ENCODE measurements at places on chromosomes 3 and 15.

DNA sequence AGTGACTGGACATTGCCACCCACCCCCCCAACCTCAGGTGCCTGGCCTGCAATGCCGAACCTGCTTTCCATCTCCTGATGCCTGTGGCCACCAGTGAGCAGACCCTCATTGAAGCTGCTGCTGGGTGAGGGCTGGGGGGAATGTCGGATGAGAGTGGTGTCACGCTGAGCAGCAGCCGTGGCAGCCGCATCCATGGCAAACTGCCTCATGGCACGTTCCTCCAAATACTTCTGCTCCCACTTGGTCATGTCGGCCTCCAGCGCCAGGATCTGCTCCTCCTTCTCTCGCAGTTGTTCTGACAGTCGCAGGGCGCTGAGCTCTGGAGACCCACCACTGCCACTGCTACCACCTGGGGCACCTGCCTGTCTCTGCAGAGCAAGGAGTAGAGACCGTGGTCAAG, 14.2 kb downstream of the AMOTL2 start:
- DNase-seq = no peak

- no peak for DNase-seq
These were observed 35.7 kb downstream of the RNF13 start for GRCh38 chr3:149848688-149849087.

DNA sequence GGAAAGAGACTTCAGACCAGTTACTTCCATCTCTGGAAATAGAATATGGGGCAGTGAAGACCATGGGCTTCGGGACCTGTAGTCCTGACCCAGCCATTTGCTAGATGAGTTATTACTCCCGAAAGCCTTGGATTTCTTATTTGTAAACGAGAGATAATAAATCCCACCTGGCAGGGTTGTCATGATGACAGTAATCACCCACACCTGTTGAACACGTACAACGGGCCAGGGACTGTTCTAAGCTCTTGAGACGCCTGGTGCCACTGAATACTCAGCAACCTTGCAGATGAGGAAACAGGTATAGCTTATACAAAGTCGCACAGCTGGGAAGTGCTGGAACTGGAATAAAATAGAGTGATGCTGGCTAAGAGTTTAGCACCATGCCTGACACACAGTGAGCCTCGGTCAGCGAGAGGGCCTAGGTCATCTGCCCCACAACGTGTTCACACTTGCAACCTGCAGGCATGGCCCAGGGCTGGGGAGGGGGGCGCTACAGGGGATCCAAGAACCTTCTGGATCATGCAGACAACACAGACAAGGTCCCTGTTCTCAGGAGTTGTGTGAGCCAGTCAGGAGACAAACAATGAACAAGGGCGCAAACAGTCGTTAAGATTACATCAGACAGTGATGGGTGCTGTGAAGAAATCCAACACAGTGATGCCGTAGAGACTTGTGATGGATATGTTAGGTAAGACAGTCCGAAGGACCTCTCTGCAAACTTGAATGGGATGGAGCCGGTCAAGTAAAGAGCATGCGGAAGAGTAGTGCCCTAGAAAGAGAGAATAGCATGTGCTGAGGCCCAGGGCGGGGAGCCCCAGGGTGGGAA, 89.2 kb downstream of the CORO2B start:
- no peak for DNase-seq

DNA sequence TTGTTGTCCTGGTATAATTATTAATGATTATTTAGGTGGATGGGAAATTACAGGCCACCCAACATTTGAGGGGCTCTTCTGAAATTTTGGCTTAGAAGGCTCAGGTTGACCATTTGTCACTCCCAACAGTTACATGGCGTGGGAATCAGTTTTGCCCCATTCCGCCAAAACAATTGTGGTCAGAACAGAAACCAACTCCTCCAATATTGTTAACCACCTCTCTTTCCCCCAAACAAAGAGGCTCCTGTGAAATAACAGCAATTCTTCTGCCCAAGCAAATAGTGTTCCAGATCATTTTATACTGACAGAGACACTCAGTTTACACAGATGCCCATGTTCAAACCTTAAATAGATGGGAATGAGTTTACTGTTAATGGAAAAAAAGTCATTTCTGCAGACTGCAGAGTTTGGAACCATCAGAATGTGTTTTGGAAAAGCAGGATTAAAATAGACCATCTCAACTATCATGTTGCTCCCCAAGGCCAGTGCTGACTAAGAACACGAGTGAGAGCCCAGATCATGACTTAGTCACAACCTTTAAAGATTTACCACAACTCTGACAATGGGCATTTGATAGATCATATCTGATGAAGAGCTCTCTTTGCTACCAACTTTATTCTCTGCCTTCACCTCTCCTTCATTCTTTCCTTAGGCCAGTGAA, 102.1 kb downstream of the DUT start:
- no peak for DNase-seq

- no peak for DNase-seq
These were observed 3.9 kb downstream of the GPD1L start for GRCh38 chr3:32110233-32110760.

DNA sequence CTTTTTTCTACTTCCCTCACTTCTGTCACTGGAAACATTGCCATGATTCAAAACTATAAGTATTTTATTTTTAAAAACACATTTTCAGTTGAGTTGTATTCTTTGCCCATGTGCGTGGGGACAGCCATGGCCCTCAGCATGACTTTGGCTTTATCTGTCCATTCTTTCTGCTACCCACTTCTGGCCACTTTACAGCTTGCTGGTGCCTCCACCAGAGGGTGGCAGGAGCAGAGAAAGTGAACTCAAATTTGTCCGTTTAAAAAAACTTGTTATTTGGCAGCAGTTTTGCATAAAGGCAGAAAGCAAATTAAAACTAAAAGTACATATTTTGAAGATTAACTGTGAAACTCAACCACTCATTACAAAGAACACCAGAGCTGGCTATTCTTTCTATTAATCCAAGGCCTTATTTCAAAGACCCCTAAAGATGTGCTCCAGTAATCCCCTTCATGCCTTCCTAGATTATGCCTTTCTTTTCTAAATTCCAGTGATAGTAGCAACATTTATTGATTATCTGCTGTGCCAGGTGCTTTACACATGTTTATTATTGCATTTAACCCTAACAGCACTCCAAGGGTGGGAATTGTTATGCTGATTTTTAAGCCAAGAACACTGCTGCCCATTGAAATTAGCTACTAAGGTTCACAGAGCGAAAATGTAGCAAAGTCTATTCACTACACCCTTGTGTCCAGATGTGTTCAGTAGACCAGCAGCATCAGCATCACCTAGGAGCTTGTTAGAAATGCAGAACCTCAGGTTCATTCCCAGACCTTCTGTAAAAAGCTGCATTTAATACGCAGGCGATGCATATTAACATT, 134.8 kb downstream of the THRB start:
- no peak for DNase-seq

- no peak for DNase-seq
These were observed 239.3 kb upstream of the GBE1 start for GRCh38 chr3:82000773-82001172.

GRCh38 chr3:62737449-62737848, 137.8 kb downstream of the CADPS start:
- DNase-seq = no peak

- no peak for DNase-seq
These were observed 43.4 kb downstream of the TLE3 start for GRCh38 chr15:70054366-70054765.

GRCh38 chr3:121362035-121362734, 183.6 kb downstream of the POLQ start:
- DNase-seq = no peak

- DNase-seq = no peak
These were observed 15.8 kb downstream of the GRIP2 start for GRCh38 chr3:14524311-14524711.

DNA sequence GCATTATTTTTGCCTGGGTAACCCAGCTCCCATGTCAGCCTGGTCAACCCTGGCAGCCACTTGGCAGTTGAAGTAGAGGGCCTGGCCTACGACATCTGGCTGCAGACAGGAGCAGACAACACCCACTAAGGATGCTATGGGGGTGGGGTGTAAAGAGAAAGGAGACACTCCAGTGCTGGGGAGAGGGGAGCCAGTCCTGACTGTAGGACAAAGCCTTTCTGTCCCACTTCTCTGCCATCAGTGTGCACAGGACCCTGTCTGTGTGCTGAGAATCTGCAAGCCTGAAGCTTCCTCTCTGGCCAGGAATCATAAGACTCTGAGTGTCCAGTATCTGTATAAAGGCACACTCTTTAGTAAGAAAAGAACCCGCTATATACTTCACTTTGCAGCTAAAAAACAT, 96.3 kb upstream of the CHRM5 start:
- DNase-seq = no peak

DNA sequence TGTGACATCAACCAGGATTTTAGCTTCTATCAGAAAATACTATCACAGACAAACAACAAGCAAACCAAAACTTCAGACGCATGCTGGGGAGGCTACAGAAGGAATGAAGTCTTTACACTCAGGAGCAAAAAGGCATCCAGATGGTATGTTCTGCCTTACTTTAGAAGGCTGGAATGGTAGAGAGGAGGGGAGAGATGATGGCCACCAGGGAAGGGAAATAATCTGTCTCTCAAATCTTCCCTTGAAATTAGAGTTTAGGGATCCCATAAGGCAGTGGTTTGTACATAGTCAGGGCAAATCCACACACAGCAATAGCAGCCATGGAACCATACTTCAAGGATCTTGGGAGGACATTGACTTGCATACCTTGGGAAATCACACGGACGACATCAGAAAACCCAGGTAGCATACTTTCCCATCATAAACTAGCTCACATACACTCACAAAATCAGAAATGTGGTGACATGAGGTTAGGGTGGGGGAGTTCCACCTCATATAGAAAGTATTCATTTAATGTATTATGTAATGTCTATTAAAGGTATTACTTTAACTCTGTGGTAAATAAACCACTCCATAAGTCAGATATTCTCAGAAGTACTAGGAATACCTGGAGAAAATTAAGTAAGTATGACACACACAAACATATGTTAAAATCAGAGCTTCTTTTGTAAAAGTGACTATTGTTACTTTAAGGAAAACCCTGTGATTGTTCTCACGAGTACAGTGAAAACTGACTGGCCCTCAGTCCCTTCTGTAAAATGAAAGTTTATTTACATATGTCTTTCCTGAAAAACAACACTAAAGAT, 9.4 kb downstream of the BTLA start:
- no peak for DNase-seq

DNA sequence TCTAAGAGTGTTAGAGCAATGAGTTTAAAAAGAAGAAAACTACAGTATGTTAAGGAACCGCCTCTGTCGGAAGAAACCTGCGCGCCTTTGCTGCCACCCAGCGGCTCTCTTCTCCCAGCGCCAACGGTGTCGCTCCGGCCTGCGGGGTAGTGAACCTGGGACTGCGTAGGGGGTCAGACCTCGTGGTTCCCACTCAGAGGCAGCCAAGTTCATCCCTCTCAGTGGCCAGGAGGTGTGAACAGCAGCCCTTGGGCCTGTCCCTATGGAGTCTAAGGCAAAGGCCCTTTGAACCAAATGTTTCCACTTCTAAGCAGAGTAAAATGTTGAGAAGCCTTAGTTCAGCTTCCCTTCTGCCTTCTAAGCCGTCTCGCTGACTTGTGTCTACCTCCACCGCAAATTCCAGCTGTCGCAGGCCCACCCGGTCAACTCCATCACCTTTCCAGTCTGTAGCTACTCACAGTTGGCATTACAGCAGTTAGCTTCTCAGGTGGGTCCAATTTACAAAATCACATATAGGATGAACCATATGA, 980 bp upstream of the RAB27A start:
- DNase-seq = peak; percentile 75

DNA sequence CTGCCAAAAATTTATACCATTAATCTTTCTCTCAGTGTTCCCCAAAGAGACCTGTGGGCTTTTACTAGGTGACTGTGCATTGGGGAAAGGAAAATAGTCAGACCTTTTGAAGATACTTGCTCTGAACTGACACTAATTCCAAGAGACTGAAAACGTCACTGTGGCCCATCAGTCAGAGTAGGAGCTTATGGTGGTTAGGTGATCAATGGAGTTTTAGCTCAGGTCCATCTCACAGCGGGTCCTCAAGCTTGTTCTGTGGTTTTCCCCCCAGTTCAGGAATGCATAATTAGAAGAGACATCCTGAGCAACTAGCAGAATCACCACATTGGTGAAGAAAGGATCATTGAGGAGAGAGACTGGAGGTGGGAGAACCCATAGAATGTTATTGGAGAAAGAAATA, 134.7 kb downstream of the SV2B start:
- DNase-seq = no peak

GRCh38 chr3:104887069-104887468, 479.6 kb upstream of the ALCAM start:
- no peak for DNase-seq

DNA sequence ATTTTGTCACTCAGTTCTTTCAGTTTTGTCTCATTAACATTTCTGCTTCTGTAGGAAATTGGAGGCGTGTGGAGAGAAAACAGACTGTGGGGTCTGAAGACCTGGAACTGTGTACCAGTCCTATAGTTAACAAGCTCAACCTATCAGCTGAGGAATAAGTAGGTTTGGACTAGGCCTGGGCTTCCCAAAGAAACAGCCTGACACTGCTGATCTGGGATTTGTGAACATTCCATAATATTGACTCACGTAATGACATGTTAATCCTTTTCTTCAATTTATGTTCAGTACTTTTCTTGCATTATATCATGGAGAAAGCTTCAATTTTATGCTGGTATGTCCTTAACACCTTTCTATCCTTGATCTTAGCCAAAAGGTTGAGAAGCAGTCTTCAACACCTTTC, 181.6 kb upstream of the RORA start:
- no peak for DNase-seq

- no peak for DNase-seq
These were observed 149.8 kb downstream of the TJP1 start for GRCh38 chr15:29672446-29672845.

DNA sequence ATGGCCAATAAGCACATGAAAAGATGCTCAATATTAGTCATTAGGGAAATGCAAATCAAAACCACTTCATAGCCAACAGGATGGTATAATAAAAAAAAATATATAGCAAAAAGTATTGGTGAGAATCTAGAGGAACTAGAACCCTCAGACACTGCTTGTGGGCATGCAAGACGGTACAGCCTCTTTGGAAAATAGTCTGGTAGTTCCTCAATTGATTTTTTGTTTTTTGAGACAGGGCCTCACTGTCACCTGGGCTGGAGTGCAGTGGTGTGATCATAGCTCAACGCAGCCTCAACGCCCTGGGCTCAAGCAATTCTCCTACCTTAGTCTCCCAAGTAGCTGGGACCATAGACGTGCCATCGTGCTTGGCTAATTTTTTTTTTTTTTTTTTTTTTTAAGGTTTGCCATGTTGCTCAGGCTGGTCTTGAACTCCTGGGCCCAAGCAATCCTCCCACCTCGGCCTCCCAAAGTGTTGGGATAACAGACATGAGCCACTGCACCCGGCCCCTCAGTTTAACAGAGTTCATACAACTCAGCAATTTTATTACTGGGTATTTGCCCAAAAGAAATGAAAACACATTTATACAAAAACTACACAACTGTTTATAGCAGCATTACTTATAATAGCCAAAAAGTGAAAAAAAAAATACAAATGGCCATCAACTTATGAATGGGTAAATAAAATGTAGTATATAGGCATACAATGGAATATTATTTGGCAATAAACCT, 5.1 kb downstream of the PRC1 start:
- no peak for DNase-seq

- DNase-seq = no peak
These were observed 60.9 kb downstream of the STRIT1 start for GRCh38 chr3:155232605-155233004.

GRCh38 chr3:21528291-21528995, 222.6 kb downstream of the ZNF385D start:
- no peak for DNase-seq

GRCh38 chr3:169022457-169022856, 641.1 kb downstream of the MECOM start:
- no peak for DNase-seq
